ENCODE measurements at places on chromosomes 12 and 14. TPM values are rescaled to one million over a fixed set of nuclear protein-coding genes. Genes with fewer than 3 reads are reported as not detected.

Gene OSBPL8
- total RNA-seq: 188 TPM

Gene P2RX2
- total RNA-seq: not detected

Gene DHH
- total RNA-seq: 0.31 TPM

Gene KRT85
- total RNA-seq: not detected

Gene NRXN3
- total RNA-seq: 106 TPM

Gene ADAM21
- not detected for total RNA-seq

Gene PRPH
- total RNA-seq: 2.2 TPM

Gene ADAMTS20
- 0.94 TPM for total RNA-seq

Gene GLIPR1L1
- total RNA-seq: not detected

Gene FLRT2
- 372 TPM for total RNA-seq

Gene DMAC2L
- total RNA-seq: 17.2 TPM

Gene C12orf50
- total RNA-seq: 0.31 TPM

Gene SPTB
- 23.5 TPM for total RNA-seq

Gene OR4E2
- not detected for total RNA-seq

Gene ACRBP
- total RNA-seq: 1.6 TPM

Gene DCP1B
- total RNA-seq: 14.4 TPM

Gene AP4S1
- 39.4 TPM for total RNA-seq

Gene KCNH3
- 10.3 TPM for total RNA-seq

Gene KDM5A
- 124 TPM for total RNA-seq

Gene B4GALNT3
- total RNA-seq: 4.7 TPM

Gene KRT2
- total RNA-seq: not detected

Gene GALNT9
- 7.2 TPM for total RNA-seq

Gene LRTM2
- 8.1 TPM for total RNA-seq

Gene CLEC6A
- not detected for total RNA-seq

Measured in parietal lobe (tissue), 2 donors.